ENCODE measurements at places on chromosomes 4 and X. TPM values are rescaled to one million over a fixed set of nuclear protein-coding genes. Genes with fewer than 3 reads are reported as not detected.

Gene HSD17B13
- total RNA-seq: not detected

- H3K27ac ChIP-seq: peak overlapping the region; percentile 80
- H3K4me3 ChIP-seq: peak overlapping the region; percentile 60
- H3K36me3 ChIP-seq: peaks cover 27% of the 10 kb centered on the region
- H3K27me3 ChIP-seq: no peaks in the 10 kb centered on the region
- DNase-seq: no peak
Observed at GRCh38 chrX:48522291-48522690, 683 bp downstream of the EBP start.

- H3K27me3 ChIP-seq: no peaks in the 10 kb centered on the region
- H3K36me3 ChIP-seq: no peaks in the 10 kb centered on the region
- no peak overlapping the region for H3K4me3 ChIP-seq
- H3K4me1 ChIP-seq: peaks cover 3% of the 10 kb centered on the region
- DNase-seq: peak; percentile 84
Observed at GRCh38 chr4:110005461-110006056, 92.9 kb downstream of the EGF start.

Gene NWD2
- not detected for total RNA-seq

Gene TEX13B
- total RNA-seq: not detected

Gene TLR1
- 0.15 TPM for total RNA-seq

GRCh38 chr4:94759767-94760211, 2.0 kb downstream of the BMPR1B start:
- no peak overlapping the region for H3K4me3 ChIP-seq
- H3K36me3 ChIP-seq: no peaks in the 10 kb centered on the region
- H3K4me1 ChIP-seq: no peaks in the 10 kb centered on the region

Gene PLS3
- 88.2 TPM for total RNA-seq

DNA sequence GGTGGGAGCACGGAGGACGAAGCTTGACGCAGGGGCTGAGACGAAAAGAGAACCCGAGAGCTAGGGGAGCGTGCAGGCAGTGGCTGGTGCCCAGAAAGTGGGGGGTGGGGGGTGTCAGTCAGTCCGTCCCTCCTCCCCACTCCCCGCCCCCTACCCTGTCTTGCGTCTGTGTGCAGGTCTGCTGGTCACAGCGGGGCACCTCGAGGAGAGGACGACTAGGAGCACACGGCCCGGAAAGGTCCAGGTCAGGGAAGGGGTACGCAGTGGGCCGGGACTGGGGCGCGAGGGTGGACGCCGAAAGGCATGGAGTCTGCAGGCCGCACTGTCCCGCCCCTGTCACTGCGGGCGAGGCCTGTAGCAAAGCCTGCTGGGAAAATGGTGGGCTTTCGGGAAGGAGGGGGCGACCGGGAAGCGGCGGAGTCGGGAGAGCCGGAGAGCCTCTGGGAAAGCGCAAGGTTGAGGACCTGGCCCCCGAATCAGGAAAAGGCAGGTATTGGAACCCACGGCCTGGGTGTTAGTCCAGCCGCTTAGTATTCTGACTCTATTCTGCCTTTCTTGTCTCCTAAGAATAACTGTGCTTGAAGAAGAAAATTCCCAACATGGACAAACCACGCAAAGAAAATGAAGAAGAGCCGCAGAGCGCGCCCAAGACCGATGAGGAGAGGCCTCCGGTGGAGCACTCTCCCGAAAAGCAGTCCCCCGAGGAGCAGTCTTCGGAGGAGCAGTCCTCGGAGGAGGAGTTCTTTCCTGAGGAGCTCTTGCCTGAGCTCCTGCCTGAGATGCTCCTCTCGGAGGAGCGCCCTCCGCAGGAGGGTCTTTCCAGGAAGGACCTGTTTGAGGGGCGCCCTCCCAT, 769 bp downstream of the TCEAL1 start:
- no peaks in the 10 kb centered on the region for H3K36me3 ChIP-seq
- H3K27ac ChIP-seq: peak overlapping the region; percentile 73
- DNase-seq: peak; percentile 73
- H3K4me1 ChIP-seq: no peaks in the 10 kb centered on the region
- H3K4me3 ChIP-seq: peak overlapping the region; percentile 71
- H3K27me3 ChIP-seq: no peaks in the 10 kb centered on the region

GRCh38 chr4:38058151-38058550, 98.0 kb downstream of the PTTG2 start:
- H3K27me3 ChIP-seq: no peaks in the 10 kb centered on the region
- H3K27ac ChIP-seq: no peak overlapping the region
- DNase-seq: no peak
- H3K4me1 ChIP-seq: peaks cover 3% of the 10 kb centered on the region

DNA sequence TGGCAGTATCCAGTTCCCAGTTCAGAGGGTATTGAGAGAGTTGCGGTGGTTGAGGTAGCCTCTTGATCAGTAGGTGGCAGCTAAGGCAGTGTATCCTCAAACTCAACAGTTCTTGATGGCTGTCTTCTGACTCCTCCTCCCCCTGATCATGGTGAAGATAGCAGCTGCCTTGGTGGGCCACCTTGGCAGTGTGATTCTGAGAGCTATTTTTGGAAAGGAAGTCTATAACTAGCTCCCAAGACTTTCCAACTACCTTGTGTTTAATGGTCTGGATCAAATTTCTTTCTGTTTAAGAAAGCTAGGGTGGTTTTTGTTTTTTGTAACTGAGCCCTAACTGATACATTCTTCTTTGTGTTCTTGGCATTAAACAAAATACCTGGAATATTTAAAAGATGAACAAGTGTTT, 10.5 kb upstream of the TBC1D19 start:
- H3K27ac ChIP-seq: no peak overlapping the region
- no peak overlapping the region for H3K4me3 ChIP-seq
- H3K36me3 ChIP-seq: no peaks in the 10 kb centered on the region

DNA sequence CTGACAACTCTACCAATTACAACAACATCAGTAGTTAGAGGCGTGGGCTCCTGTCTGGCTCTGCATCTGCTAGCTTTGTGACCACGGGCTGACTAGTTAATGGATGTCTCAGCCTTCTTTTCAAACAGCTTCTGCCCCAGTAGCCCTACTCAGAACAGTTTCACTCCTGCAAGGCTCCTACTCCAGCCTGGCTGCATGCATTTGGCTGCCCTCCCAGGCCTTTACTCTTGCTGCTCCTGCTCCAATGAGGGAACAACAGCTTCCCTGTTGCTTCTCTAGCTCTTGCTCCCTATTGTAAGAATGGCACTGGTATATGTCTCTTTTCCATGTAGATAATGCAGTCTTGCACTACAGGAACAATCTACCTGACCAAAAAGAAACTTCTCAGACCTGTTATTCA, 93.3 kb downstream of the TTC29 start:
- H3K4me3 ChIP-seq: no peak overlapping the region
- DNase-seq: no peak
- no peak overlapping the region for H3K27ac ChIP-seq
- H3K4me1 ChIP-seq: no peaks in the 10 kb centered on the region
- H3K36me3 ChIP-seq: no peaks in the 10 kb centered on the region
- H3K27me3 ChIP-seq: no peaks in the 10 kb centered on the region

- no peak overlapping the region for H3K27ac ChIP-seq
- DNase-seq: no peak
- no peaks in the 10 kb centered on the region for H3K4me1 ChIP-seq
- no peaks in the 10 kb centered on the region for H3K27me3 ChIP-seq
Observed at GRCh38 chr4:64503416-64503815, 94.2 kb upstream of the TECRL start.

DNA sequence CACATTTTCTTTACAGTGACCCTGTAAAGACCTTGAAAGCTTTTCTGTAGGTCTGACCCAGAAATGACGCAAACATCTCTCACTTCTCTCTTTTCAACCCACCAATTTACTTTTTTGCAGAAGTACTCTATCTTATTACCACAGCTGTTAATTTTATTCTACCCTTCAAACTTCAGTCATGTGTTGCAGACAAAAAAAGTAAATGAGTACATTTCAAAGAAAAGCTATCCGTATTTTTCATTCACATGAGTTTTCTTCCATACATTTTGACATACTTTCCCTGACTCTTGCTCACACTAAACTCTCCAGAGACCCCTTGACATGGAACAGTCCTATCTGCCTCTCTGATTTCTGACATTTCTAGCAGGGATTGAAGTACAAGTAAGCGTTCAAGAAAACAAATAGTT, 51.7 kb downstream of the SLC7A11 start:
- H3K27ac ChIP-seq: no peak overlapping the region
- no peaks in the 10 kb centered on the region for H3K27me3 ChIP-seq
- no peaks in the 10 kb centered on the region for H3K36me3 ChIP-seq
- DNase-seq: no peak

GRCh38 chr4:85829276-85830051, 354.5 kb downstream of the ARHGAP24 start:
- no peaks in the 10 kb centered on the region for H3K36me3 ChIP-seq
- no peaks in the 10 kb centered on the region for H3K4me1 ChIP-seq
- no peak for DNase-seq
- H3K27ac ChIP-seq: no peak overlapping the region
- no peak overlapping the region for H3K4me3 ChIP-seq

DNA sequence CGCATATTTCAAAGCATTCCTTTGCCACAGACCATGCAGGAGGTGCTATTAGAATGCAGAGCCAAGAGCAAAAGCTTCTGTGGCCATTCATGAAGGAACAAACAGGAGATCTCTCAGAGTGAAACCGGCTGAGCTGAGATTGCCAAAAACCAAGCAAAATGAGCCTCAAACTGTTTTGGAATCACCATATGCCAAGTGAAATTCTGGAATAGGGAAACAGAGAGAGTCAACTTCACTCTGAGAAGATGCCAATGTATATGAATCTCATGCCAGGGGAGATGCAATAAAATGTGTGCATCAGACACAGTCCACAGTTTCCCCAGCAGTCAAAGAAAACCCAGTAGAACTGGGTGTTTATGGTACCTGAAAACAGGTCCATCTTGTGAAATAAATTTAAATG, 42.3 kb downstream of the SRPX start:
- H3K27ac ChIP-seq: no peak overlapping the region
- H3K27me3 ChIP-seq: no peaks in the 10 kb centered on the region
- no peaks in the 10 kb centered on the region for H3K36me3 ChIP-seq
- H3K4me1 ChIP-seq: no peaks in the 10 kb centered on the region
- no peak overlapping the region for H3K4me3 ChIP-seq
- no peak for DNase-seq

- H3K27ac ChIP-seq: no peak overlapping the region
- H3K27me3 ChIP-seq: no peaks in the 10 kb centered on the region
- no peaks in the 10 kb centered on the region for H3K4me1 ChIP-seq
- H3K4me3 ChIP-seq: no peak overlapping the region
- DNase-seq: no peak
Observed at GRCh38 chrX:28016823-28017222, 35.6 kb upstream of the DCAF8L1 start.

Gene KANTR
- total RNA-seq: 15.4 TPM

- H3K27me3 ChIP-seq: no peaks in the 10 kb centered on the region
- no peaks in the 10 kb centered on the region for H3K36me3 ChIP-seq
- no peak for DNase-seq
- no peak overlapping the region for H3K27ac ChIP-seq
- H3K4me3 ChIP-seq: no peak overlapping the region
- no peaks in the 10 kb centered on the region for H3K4me1 ChIP-seq
Observed at GRCh38 chrX:118164138-118164537, 47.5 kb upstream of the KLHL13 start.

Gene CCDC120
- total RNA-seq: 13.0 TPM

Gene CYLC1
- not detected for total RNA-seq

GRCh38 chr4:124790471-124790870, 77.9 kb upstream of the ANKRD50 start:
- no peaks in the 10 kb centered on the region for H3K36me3 ChIP-seq
- DNase-seq: no peak
- no peaks in the 10 kb centered on the region for H3K27me3 ChIP-seq
- no peaks in the 10 kb centered on the region for H3K4me1 ChIP-seq
- H3K27ac ChIP-seq: no peak overlapping the region

Gene DCAF4L1
- 0.26 TPM for total RNA-seq

DNA sequence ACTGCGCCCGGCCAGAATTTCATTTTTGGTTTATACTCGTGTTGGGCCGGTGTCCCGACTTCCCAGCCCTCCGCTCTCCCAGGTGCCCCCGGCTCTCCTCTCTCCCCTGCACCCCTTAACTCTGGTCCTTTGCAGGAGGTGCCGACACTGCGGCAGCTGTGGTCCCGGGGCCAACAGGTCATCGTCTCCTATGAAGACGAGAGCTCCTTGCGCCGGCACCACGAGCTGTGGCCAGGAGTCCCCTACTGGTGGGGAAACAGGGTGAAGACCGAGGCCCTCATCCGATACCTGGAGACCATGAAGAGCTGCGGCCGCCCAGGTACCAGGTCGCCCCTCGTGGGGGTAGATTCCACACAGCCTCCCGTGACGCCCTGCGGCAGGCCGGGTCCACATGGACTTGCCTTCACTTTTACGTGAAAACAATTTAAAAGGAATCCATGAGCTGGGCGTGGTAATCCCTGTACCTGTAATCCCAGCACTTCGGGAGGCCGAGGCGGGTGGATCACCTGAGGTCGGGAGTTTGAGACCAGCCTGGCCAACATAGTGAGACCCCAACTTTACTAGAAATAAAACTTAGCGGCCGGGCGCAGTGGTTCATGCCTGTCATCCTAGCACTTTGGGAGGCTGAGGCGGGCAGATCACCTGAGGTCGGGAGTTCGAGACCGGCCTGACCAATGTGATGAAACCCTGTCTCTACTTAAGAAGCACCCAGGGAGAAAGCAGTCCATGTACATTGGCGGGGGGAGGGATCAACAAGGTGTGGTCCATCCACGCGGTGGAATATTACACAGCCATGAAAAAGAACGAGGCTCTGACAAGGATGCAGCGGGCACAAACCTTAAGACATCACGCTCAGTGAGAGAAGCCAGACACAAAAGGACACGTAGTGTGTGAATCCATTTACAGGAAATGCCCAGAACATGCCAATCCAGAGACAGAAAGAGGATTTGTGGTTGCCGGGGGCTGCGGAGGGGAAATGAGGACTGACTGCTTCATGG, 12.0 kb downstream of the PLCXD1 start:
- no peak overlapping the region for H3K4me3 ChIP-seq
- no peaks in the 10 kb centered on the region for H3K27me3 ChIP-seq
- no peak overlapping the region for H3K27ac ChIP-seq
- no peaks in the 10 kb centered on the region for H3K4me1 ChIP-seq

- H3K27me3 ChIP-seq: no peaks in the 10 kb centered on the region
- H3K4me1 ChIP-seq: no peaks in the 10 kb centered on the region
- no peaks in the 10 kb centered on the region for H3K36me3 ChIP-seq
Observed at GRCh38 chr4:7984286-7984925, 44.7 kb upstream of the AFAP1 start.

Gene PPM1K
- total RNA-seq: 2.7 TPM

DNA sequence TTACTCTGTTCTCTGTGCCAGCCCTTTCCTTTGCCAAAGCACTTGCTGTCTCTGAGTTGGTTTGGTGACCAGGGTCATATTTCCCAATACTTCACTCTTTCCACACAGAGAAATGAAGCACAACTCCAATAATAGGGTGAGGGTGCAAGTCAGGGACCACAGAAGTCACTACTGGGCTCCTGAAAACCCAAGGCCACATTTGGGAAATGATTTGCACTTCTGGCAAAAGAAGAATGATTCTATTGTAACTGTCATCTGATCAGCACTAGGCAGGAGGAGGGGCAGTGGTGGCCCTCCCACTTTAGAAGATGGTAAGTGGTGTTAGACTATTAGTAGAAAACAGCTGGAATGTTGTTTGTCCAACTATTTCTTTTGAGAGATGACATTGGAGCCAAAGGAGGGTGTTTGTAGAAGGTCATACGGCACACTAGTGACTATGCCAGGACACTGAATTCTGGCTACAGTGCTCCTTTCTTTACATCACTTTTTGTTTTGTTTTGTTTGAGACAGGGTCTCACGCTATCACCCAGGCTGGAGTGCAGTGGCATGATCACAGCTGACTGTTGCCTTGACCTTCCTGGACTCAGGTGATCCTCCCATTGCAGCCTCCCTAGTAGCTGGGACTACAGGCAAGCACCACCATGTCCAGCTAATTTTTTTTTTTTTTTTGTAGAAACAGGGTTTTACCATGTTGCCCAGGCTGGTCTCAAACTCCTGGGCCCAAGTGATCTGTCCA, 10.8 kb upstream of the HADH start:
- DNase-seq: no peak
- no peaks in the 10 kb centered on the region for H3K27me3 ChIP-seq
- H3K27ac ChIP-seq: no peak overlapping the region
- H3K36me3 ChIP-seq: no peaks in the 10 kb centered on the region
- H3K4me1 ChIP-seq: no peaks in the 10 kb centered on the region
